ENCODE measurements at places on chromosomes 3 and 15. TPM values are rescaled to one million over a fixed set of nuclear protein-coding genes. Genes with fewer than 3 reads are reported as not detected.

- DNase-seq, result no peak
These were observed 84.1 kb upstream of the KLHL25 start for GRCh38 chr15:85878828-85879225.

SLC2A2 gene
- not detected for total RNA-seq

ISY1 gene
- 52.1 TPM for total RNA-seq

DNA sequence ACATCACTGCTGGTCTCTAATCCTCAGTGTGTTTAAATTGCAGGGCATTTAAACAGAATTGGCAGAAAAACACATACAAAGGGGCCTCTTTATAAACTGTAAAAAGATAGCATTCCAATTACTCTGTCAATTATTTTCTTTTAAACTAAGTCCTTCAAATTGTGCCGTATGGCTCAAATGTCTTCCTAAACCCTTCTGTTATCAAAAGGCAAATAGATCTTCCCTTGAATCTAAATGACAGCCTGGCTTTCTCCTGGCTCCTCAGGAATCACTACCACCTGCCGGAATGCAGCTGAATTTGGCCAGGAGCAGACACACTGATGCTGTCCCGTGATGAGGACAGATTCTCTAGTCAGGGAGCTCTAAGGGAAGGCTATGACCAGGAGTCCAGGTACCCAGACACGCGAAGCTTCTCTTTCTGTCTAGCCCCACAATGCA lies 85.6 kb downstream of the IGF2BP2 start:
- DNase-seq, result no peak

GRCh38 chr3:10912786-10913185 lies 79.8 kb upstream of the SLC6A1 start:
- DNase-seq, result no peak

IMPG2 gene
- 0.62 TPM for total RNA-seq

CD86 gene
- 1.0 TPM for total RNA-seq

- no peak for DNase-seq
These were observed 85.7 kb upstream of the PRR20G start for GRCh38 chr3:127373441-127374085.

- no peak for DNase-seq
These were observed 877.2 kb downstream of the CADM2 start for GRCh38 chr3:85835857-85836440.

- DNase-seq, result no peak
These were observed 412.5 kb upstream of the RARB start for GRCh38 chr3:25015599-25015998.

DNA sequence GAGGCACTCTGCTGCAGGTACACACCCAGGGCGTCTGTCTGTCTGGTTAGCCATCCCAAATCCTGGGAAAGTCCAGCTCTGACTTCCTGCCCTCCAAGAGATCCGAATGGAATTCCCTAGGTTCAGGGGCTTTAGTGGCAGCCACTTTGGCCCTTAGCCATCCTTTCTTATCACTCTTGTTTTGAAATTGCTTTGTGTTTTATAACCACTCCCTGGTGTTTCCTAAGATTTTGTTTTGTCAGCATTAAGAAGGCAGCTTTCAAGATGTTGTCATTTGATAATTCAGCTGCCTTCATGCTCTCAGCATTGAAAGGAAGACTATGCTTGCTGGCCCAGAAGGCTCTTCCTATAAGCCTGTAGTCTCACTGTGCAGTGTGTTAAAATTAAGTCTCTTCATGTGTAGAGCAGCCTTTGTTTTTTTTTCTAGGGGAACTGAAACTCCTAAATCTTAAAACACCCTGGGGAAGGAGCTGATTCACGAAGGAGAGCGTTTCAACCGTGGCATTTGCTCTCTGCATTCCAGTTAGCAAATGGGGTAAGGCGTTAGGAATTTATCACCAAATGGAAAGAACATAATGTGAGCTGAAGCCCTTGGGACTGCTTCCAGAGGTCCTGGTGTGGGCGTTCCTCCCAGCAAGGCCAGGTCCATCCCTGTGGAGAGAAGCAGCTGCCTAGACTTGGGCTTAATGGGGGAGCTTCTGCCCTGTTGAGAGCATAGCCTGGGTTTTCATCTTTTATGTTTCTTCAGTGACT lies 14.2 kb upstream of the CLEC3B start:
- DNase-seq, result no peak

TMEM108 gene
- total RNA-seq, result not detected

DNA sequence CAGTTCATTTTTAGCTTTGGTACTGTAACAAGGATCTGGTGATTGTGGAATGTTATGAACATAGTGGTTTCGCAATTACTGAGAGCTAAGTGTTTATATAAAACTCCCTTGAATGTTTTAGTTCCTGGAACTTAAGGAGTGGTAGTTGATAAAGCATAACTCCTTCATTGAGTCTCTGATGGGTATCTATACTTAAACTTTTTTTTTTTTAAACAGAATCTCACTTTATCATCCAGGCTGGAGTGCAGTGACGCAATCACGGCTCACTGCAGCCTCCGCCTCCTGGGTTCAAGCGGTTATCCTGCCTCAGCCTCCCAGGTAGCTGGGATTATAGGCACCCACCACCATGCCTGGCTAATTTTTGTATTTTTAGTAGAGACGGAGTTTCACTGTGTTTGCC lies 11.3 kb downstream of the PRKCI start:
- DNase-seq, result no peak

- peak; percentile 51 for DNase-seq
These were observed 681 bp upstream of the IL17RE start for GRCh38 chr3:9901967-9902366.

FAM3D gene
- total RNA-seq, result not detected

VEPH1 gene
- not detected for total RNA-seq

SCAMP5 gene
- 0.22 TPM for total RNA-seq

DNA sequence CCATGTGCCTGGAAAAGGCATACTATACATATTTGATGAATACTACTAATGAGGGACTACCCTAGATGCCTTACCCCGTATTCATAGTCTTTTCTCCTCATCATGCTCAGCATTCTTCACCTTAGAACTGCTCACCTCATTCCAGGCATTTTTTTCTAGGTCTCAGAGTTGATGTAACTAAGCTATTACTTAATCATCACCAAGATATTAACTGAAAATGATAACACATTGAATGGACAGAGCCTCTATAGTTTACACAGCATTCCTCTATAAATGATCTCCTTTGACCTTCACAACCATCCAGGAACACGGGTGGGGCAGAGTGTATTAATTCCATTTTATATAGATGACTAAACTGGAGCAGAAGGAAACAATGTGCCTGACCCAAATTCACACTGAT lies 174.1 kb upstream of the DPH6 start:
- DNase-seq, result no peak

RETNLB gene
- not detected for total RNA-seq

FGF12 gene
- total RNA-seq, result not detected

- DNase-seq, result no peak
These were observed 15.9 kb upstream of the TMEM87A start for GRCh38 chr15:42289166-42289565.

All from activated naive CD8-positive, alpha-beta T cell treated with anti-CD3 and anti-CD28 coated beads, Interleukin-2, amount 10 ng/mL, durations not matched to agents 7 days and 5 days (primary cell).